Motor neuron (in vitro differentiated cells): ENCODE measurements at places on chromosomes 11 and 22. TPM values are rescaled to one million over a fixed set of nuclear protein-coding genes. Genes with fewer than 3 reads are reported as not detected.
A peak's percentile ranks its signal among the peaks of the same experiment; 100 is the strongest.

- no peak for ATAC-seq
These were observed 604.9 kb downstream of the BUD13 start for GRCh38 chr11:116167706-116168458.

DNA sequence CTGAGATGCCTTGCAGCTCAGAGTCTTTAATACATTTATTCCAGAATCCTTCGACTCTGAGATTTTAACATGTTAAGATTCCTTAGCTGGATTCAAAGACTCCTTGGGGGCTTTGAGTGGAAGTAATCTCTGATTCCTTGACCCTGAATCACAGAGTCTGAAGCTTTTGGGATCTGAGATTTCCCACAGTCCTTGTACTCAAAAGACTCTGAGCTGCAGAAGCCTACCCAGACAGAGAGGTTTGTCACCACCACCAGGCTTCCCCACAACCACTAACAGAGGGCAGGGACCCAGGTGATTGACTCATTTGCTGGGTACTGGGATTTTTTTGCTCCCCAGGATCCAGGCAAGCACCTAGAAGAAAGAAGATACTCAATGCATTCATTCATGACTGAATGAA is 1.4 kb upstream of the SERPINH1 start:
- no peak for ATAC-seq

GRCh38 chr11:14107050-14107430 is 144.5 kb downstream of the SPON1 start:
- no peak for ATAC-seq

DNA sequence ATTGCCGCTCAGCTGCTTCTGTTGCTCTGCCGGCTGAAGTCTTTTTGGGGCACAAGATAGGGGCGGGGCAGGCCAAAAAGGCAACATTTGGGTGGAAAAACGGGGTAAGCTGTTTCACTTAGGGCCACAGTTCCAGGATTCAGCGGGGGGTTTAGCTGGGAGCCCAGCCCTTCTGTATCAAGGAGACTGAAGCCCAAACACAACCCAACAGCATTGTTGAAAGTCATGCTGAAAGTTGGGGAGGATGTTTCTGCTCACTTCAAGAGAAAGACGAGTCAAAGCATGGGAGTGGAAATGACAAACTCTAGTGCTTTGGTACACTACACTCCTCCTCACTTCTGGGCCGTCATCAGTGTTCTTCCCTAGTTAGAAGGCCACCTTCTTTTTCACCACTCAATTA is 56.1 kb upstream of the GNAZ start:
- ATAC-seq, result no peak

DNA sequence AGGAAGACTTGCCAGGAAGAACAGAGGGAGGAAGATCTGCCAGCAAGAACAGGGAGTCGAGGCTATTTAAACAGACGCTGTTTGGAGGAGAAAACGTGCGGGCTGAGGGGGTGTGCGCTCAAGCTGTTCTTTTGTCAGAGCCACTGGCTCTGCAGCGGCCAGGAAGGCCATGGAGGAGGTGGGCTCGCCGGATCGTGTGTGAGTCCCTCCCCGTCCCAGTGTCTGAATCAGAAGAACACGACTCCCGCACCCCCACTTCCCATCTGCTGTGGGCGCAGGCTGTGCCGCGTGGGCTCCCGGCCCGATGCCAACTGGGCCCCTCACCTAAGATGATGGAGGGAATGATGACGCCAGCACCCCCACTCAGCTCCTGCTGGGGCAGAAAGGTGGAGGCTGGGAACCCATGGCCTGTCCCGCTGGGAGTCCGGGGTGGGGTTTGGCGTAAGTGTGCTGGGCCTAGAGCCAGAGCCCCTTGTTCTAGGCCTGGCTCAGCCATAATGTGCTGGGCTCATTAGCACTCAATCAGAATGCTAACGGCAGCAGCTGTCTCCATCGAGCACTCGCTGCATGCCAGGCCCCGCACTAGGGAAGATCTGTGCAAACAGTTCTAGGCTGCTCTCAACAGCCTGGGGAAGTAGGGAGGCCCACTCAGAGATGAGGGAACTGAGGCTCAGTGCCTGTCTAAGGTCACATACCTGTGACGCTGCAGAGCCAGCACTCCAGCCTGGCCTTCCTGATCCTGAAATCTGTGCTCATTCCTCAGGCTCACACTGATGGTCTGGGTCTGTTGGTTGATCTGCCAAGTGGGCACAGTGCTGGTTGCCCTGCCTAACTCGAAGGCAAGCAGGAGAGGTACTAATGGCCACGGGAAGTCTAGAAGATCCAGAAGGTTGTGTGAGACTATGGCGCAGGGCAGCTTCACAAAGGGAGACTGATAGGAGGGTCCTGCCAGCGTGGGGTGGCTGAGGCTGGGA is 11.5 kb downstream of the NPTXR start:
- ATAC-seq, result peak; percentile 35

DNA sequence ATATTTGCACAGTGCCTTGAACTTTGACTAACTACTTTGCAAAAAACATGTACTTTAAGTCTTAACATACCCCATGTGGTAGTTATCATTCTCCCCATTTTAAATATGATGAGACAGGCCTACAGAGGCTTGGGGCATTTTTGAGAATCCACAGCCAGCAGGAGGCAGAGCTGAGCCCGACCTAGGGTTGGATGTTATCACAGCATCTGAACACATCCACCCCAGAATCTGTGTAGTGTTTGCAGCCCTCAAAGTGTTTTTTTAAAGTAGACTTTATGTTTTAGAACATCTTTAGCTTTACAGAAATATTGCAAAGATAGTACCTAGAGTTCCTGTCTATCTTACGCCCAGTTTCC is 17.6 kb downstream of the OTOG start:
- no peak for ATAC-seq

The RAG1 gene
- total RNA-seq, result 0.65 and 0.87 TPM in 2 replicates

The KLHDC7B gene
- 0.60 and 0.93 TPM in 2 replicates for total RNA-seq

The TRIM49 gene
- total RNA-seq, result 0.13 TPM in 1 of 2 replicates, not detected in the other

The OR51E2 gene
- total RNA-seq, result 0.34 and 0.71 TPM in 2 replicates

The TSKU gene
- 12.1 and 12.5 TPM in 2 replicates for total RNA-seq

The MMP27 gene
- 0.20 and 0.22 TPM in 2 replicates for total RNA-seq
